Activated T-cell treated with anti-CD3 and anti-CD28 coated beads for 48 hours (primary cell): ENCODE measurements at places on chromosomes 11 and 22.

DNA sequence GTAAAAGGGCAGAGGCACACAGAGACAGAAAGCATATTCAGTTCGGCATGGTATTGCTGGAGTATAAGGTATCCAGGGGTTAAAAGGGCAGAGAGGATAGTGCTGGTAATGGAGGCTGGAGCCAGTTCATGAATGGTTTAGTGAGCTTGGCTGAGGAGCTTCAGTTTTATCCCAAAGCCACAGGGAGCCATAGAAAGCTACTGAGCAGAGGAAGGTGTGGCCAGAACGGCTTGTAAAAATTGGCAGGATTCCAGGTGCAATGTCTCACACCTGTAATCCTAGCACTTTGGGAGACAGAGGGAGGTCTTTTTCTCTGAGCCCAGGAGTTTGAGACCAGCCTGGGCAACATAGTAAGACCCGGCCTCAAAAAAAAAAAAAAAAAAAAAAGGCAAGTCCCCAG lies 186.1 kb downstream of the MYO18B start:
- no peak for DNase-seq

- no peak for DNase-seq
Observed at GRCh38 chr11:47899801-47900200, 51.7 kb upstream of the NUP160 start.

DNA sequence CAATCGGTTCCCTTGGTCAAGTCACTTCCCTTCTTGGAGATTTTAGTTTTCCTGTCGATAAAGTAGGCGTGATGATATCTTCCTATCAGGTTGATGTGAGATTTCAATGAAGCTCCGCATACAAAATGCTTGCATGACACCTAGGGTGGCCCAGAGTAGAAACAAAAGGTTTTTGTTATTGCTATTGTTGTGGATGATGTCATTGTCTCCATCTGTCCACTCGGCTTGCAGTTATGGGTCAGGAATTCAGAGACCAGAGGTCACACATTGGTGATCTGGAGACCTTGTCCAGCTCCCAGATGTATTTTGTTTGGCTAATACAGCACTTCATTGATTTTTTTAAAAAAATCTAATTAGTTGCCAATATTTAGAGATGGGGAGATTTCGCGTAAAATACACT lies 382.1 kb downstream of the MN1 start:
- DNase-seq: no peak

DNA sequence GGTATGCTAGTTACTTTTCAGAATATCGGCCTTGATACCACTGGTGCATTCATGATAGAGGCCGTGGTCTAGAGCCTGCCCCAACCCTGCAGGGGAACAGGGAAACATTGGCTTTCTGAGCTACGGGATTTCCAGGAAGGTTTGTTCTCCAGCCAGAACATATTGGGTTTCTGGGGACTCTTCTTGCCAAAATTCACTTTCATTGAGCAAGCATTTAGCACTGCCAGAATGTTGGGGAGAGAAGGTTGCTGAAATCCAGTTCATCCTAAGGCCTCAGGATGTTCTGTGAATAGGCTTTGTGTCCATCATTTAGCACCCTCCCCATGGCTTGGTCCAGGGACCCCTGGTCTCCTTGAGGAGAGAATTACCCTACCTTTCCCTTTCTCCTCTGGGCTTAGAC lies 36.7 kb downstream of the DRG1 start:
- DNase-seq: no peak

DNA sequence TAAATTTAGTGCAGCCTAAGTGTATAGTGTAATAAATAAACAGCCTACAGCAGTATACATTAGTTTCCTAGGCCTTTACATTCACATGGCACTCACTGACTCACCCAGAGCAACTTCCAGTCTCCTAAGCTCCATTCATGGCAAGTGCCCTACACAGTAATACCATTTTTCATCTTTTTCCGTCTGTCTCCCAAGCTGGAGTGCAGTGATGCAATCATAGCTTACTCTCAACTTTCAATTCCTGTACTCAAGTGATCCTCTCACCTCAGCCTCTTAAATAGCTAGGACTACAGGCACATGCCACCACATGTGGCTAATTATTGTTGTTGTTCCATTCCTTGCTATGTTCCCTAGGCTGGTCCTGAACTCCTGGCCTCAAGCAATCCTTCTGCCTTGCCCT lies 54.4 kb downstream of the FCHSD2 start:
- no peak for DNase-seq

GRCh38 chr11:68325183-68325906 lies 13.0 kb downstream of the LRP5 start:
- DNase-seq: no peak

DNA sequence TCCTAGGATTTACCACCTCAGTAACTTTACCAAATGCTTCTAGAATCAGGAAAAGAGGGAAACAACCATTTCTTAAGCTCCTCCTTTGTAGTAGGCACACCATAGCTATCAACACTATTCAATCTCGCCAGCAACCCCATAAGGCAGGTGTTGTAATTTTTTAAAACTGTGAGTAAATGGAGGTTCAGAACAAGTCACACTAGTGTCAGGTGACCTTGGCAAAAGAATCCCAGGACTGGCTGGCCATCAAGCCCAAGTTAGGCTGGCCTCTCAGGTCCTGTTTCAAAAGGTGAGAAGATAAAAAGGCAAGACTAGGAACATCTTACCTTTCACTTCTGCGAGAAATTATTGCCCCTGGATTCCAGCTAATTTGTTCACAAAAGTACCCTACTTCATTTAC lies 713 bp downstream of the TOP3B start:
- DNase-seq: no peak

GRCh38 chr22:24875862-24876506 lies 70.0 kb downstream of the SGSM1 start:
- no peak for DNase-seq

DNA sequence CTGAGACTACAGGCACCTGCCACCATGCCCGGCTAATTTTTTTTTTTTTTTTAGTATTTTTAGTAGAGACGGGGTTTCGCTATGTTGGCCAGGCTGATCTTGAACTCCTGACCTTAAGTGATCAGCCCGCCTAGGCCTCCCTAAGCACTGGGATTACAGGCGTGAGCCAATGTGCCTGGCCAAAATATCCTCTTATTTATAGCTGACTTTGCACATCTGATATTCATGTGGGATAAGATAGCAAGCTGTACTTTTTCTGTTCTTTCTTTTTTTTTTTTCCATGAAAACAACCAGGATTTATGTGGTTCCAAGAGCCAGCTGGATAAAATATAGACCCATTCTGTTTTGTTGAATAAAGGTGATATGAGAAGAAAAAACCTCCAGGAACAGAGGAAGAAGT lies 12.1 kb upstream of the XBP1 start:
- DNase-seq: no peak

- no peak for DNase-seq
Observed at GRCh38 chr22:48179571-48180546, 1417.4 kb downstream of the TBC1D22A start.

- DNase-seq: no peak
Observed at GRCh38 chr11:35348898-35349687, 70.3 kb downstream of the SLC1A2 start.

DNA sequence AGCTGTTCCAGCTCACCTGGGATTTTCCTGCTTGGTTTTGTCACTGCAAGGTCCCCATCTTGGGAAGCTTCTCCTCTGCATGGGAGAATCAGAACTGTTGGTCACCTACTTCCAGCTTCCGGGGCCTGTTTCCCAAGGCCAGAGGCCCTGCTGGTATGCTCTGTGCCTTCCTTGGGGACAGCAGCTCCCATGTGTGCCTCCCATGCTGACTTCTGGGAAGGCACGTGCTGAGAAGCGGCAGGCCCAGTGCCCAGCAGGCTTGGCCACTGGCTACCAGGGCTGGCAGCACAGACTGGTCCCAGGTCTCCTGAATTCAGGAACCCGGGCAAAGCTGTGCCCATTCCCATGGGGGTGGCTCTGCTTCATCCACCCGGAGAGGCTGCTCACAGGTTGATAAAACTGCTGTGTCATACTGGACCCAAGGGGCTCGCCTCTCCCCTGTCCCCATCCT lies 33.8 kb downstream of the MYEOV start:
- no peak for DNase-seq

DNA sequence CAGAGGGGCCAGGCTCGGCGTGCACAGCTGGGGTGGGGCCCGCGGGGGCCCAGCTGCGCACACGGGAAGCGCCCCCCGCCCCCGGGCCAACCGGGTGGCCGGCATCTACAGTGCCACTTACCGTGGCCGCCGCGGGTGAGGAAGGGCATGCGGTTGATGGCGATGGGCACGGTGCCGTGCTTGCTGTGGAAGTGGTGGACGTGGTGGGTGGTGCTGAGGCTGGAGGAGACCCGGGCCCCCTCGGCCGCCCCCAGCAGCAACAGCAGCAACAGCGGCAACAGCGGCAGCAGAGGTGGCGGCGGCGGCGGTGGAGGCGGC lies 51.4 kb downstream of the SLC22A12 start:
- no peak for DNase-seq

- no peak for DNase-seq
Observed at GRCh38 chr22:47091921-47092700, 329.7 kb downstream of the TBC1D22A start.
